ENCODE measurements at places on chromosomes 3 and 15. TPM values are rescaled to one million over a fixed set of nuclear protein-coding genes. Genes with fewer than 3 reads are reported as not detected.

DNA sequence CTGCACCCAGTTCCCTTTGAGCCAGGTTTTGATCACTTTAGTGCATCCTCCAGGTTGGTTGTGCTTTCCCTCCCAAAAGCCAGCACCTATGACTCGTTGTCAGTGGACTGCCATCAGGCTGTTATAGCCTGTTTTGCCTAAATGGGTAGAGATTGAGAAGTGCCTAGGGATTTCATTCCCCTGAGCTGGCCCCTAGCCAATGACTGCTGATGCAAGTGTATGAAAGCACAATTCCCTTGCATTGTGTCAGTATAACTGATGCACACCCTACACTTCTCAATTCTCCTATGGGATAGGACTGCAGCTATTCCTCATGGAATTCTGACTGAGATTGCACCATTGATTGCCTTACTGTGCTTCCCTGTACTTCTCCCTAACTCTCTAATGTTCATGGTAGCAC, 102.1 kb upstream of the ARPP21 start:
- no peak for DNase-seq

- DNase-seq, result no peak
Observed at GRCh38 chr3:58900386-58900785, 149.4 kb downstream of the CFAP20DC start.

DNA sequence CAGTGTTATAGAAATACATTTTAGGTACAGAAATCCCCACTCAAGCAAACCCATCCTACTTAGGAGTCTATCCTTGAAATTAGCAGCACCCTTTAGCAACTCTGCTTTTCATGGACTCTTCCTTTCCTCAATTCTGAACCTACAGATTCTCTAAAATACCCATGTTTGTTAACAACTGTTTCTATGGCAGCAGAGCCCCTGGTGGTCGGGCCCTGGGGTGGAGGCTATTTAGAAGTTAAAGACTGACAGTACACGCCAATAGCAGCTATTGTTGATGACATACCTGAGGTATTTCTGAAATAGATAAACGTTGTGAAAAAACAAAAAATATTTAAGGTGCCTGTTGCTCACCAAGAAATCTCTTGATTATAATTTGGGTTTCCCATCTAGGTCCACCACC, 23.4 kb upstream of the NRG4 start:
- no peak for DNase-seq

DNA sequence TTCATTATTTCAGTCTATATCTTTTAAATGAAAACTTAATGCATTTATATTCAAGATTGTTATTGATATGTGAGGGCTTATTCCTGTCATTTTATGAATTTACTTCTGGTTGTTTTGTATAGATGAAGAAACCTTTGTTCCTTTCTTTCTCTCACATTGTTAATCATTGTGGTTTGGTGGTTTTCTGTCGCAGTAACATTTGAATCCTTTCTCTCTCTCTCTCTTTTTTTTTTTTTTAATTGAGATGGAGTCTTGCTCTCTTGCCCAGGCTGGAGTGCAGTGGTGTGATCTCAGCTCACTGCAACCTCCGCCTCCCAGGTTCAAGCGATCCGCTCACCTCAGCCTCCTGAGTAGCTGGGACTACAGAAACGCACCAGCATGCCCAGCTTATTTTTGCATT, 22.1 kb downstream of the AGBL1 start:
- DNase-seq, result no peak

DNA sequence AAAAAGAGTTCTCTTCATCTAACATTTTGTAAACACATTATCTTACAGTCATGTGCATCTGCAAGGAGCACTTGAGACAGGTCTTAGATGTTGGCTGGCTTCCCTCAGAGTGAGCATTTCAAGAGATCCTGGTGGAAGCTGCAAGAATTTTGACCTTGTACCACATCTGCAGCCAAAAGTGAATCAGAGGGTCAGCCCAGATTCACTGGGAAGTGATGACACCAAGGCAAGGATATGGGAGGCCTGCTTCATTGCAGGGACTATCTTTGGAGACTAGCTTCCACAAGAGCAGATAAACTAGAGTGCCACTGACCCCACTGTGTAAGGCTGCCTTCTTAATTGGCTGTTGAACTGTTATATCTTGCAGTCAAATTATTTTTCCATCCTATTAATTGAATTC, 21.3 kb upstream of the GADL1 start:
- DNase-seq, result no peak

DNA sequence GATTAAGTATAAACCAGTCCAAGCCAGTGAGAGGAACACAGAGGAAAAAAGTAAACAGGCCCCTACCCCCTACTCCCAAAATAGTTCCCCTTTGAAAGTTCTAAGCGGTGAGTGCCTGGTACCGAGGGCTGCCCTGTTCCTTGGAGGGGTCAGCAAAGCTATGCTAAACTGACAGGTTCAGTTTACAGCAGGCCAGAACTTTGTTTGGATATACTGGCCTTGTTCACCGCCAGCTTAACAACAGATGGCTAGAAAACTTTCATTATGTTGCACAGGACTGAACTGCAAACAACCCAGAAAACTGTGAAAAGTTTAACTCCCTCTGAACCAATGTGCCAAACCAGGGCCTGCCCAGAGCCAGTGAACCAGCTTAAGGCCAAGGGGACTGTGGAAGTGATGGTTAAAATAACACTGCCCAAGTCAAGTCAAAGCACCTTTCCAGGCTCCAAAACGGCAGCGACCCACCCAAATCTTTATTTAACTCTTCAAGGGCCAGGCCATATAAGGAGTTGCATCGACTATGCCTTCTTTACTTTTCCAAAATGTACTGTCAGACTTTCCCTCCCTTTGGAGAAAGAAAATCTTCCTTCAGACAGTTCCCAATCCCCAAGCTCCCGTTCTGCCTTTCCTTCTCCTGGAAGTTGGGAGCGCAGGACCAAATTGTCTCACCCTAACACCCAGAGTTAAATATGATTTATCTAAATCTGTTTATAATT, 448.0 kb downstream of the FOXP1 start:
- no peak for DNase-seq

GOLGA6A gene
- not detected for polyA plus RNA-seq

CDHR4 gene
- polyA plus RNA-seq, result not detected

FBXO40 gene
- polyA plus RNA-seq, result 46.6 TPM
